ENCODE measurements at places on chromosomes 5 and 9. TPM values are rescaled to one million over a fixed set of nuclear protein-coding genes. Genes with fewer than 3 reads are reported as not detected.
A peak's percentile ranks its signal among the peaks of the same experiment; 100 is the strongest.

DNA sequence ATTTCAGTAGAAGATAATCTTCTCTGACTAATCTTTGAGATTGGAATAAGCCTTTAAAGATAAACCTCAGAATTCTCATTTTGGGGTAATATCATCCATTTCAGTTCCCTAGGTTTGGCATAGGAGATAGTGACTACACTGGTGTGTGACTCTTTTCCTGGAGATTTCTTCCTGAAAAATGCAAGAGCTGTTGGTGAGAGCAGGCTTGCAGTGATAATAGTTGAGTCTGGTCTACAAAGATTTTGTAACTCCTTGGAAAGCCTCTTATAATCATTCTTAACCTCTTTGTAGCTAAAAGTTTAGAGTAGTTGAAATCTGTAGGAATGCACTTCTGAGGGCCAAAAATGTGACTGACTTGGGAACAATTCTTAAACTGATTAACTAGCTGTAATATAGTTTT lies 23.4 kb downstream of the RANBP17 start:
- no peaks in the 10 kb centered on the region for H3K4me1 ChIP-seq
- no peaks in the 10 kb centered on the region for H3K36me3 ChIP-seq
- DNase-seq: no peak
- H3K27me3 ChIP-seq: peaks cover 2% of the 10 kb centered on the region
- no peak overlapping the region for H3K27ac ChIP-seq

DNA sequence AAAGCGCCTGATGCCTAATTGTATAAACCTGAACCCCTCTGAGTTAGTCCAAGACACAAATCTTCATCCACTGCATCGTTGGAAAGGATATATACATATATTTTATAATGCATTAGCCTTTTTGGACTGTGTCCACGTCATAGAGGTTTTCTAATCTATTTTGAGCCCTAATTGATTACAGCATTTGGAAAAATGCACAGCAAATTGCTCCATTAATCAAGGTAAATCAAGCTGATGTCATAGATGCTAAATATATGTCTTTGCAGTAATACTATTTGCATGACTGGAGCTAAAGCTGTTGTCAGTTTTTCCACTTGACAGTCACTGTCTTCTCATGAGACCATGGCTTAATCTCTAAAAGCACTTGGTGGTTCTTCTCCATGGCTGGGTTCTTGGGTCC lies 483.5 kb upstream of the TNC start:
- no peak overlapping the region for H3K27ac ChIP-seq
- no peaks in the 10 kb centered on the region for H3K4me1 ChIP-seq
- no peaks in the 10 kb centered on the region for H3K36me3 ChIP-seq
- H3K4me3 ChIP-seq: no peak overlapping the region
- DNase-seq: no peak

- H3K4me3 ChIP-seq: no peak overlapping the region
- DNase-seq: no peak
- H3K36me3 ChIP-seq: no peaks in the 10 kb centered on the region
- H3K27ac ChIP-seq: no peak overlapping the region
- no peaks in the 10 kb centered on the region for H3K4me1 ChIP-seq
These were observed 84.5 kb upstream of the CER1 start for GRCh38 chr9:14806941-14807520.

DNA sequence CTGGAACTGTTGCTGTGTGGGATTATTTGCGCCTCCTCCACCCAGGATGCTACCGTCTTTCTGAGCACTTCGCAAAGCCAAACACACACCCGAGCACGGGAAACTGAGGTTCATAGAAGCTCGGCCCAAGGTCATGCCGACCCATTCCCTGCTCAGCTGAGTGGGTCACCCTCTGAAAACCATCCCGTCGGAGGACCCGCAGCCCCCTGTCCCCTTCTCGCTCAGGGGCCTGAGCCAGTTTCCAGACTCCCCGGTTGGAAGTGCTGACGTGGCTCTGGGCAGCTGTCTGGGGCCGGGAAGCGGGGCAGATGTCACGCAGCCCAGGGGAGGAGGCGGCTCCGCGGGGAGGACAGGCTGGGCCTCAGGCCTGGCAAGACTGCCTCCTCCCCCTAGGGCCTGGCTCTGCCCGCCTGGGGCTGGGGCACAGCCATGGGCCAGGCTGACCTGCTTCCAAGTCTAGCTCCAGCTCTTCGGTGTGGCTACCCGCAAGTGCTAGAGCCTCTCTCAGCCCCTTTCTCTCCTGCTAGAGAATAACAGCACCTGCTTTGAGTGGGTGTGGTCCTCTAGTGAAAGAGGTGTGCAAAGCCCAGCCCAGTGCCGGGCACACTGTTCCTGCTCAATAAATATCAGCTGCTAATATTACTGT lies 9.9 kb upstream of the CXXC5 start:
- H3K4me3 ChIP-seq: no peak overlapping the region
- H3K27ac ChIP-seq: peak overlapping the region; percentile 80
- DNase-seq: no peak
- H3K36me3 ChIP-seq: peaks cover 9% of the 10 kb centered on the region
- H3K27me3 ChIP-seq: no peaks in the 10 kb centered on the region

DNA sequence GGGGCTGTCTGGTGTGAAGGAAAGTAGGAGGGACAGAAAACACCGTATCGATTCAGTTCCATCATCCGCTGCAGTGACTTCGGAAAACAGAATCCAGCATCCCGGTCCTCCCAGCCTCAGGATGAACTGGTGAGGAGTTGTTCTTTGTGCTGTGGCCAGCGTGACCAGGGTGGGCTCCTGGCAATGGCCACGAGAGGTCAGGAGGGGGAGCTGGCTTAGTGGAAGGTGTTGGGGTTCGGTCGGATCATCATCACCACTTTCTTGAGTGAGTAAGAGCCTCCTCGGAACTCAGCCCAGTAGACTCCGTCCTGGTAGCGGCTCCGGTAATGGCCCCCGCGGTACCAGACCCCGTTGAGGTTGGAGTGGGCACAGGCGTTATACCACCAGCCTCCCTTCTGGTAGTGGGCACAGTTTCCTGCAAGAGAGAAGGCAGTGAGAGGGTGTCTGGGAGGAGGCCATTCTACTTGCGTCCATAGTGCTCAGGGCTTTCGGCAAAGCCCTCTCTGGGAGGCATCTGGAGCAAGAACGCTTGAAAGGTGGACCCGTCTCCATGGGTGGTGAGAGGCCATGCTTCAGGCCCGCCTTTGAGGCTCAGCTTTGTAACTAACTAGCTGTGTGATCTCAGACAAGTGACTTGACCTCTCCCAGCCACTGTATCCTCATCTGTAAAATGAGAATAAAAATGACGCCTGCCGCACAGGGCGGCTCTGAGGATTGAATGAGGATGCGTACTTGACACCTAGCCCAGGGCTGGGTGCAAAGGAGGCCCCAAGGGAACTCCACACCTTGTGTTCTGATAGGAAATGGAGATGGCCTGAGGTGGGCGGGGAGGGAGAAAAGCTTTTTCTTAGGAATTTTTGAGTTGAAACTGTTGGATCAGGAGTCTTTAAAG lies 33.5 kb downstream of the ANGPTL2 start:
- H3K36me3 ChIP-seq: no peaks in the 10 kb centered on the region
- DNase-seq: no peak
- peaks cover 14% of the 10 kb centered on the region for H3K4me1 ChIP-seq
- no peak overlapping the region for H3K27ac ChIP-seq

DNA sequence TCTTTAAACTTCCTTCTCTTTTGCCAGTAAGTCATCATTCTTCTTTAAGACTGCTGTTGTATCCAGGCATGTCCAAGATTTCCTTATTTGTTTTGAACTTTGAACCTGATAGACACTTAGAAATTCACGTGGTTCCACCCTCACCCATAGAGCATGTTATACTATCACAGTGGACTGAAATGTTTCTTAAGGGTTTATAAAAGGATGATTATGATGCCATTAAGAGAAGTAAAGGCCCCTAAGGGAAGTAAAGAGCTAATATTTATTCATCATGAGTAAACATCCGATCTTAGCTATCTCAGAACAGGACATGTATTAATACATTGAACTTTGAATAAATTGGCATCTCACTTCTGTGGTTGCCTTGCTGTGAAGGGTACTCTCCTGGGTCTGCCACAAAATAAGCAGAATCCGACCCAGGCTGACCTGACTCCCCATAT lies 49.8 kb downstream of the PRKACG start:
- H3K4me3 ChIP-seq: no peak overlapping the region
- DNase-seq: no peak
- H3K27me3 ChIP-seq: peaks cover 7% of the 10 kb centered on the region
- H3K4me1 ChIP-seq: peaks cover 3% of the 10 kb centered on the region

DNA sequence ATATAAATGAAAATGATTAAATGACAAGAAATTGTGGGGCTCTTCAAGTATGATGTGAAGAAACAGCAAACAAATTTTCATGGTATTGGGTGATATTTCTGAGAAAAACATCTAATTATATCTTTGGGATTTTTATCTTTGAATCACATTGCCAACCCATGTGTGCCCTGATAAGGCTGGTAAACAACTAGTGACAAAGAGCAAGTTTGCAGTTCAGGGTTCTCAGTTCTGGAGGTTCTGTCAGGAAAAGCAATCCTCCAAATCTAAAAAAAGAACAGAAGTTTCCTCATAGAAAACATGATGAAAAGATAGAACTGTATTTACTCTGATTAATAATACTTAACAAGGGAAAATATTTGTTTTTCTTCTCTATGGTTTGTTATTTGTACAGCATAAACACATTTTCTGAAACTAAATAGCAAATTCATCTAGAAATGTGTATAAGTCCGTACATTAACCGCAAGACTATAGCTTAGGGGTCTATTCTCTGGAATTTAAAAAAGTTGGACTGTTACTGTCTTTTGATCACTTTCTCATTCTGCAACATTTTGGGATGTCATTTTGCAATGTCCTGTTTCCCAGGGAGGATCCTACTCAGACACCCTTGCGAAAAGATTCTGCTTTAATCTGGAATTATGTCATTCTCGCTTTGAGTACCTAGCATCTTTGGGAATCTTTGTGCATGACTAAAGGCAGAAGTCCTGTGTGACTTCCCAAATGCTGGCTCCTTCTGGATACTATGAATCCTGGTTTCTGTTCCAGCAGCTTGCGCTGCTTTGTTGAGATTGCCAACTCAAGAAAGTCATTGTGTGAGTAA lies 308.5 kb downstream of the ADGRV1 start:
- peaks cover 22% of the 10 kb centered on the region for H3K27me3 ChIP-seq
- H3K27ac ChIP-seq: no peak overlapping the region
- H3K4me1 ChIP-seq: peaks cover 4% of the 10 kb centered on the region
- H3K4me3 ChIP-seq: no peak overlapping the region
- H3K36me3 ChIP-seq: no peaks in the 10 kb centered on the region

DNA sequence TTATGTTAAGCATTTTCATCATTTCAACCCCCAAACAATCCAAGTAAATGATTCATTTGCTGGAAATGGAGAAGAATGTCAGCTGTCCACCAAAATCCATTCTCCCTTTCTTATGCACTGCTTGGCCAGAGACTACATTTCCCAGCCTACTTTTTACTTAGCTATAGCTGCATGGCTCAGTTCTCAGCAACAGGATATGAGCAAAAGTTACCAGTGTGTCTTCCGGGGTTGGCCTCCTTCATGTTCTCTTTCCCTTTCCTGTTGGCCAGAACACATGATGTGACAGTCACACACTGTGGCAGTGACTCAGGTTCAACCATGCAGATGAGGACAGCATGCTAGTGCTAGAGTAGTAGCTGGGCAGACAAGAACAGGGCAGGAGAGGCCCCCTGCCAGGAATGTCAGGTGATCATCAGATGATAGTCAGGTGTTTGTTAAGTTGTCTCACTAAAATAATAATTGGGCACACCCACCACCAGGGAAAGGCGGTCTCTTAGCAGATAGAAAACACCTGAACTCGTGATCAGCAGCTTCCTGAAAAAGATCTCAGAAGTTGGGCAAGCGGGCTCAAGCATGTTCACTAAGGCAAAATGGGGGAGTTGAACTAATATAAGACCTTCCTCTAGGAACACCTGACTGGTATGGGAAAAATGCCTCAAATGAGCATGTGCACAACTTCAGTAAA lies 12.2 kb downstream of the GPR150 start:
- H3K36me3 ChIP-seq: peaks cover 14% of the 10 kb centered on the region
- peaks cover 20% of the 10 kb centered on the region for H3K4me1 ChIP-seq
- peak; percentile 81 for DNase-seq
- no peak overlapping the region for H3K4me3 ChIP-seq

DNA sequence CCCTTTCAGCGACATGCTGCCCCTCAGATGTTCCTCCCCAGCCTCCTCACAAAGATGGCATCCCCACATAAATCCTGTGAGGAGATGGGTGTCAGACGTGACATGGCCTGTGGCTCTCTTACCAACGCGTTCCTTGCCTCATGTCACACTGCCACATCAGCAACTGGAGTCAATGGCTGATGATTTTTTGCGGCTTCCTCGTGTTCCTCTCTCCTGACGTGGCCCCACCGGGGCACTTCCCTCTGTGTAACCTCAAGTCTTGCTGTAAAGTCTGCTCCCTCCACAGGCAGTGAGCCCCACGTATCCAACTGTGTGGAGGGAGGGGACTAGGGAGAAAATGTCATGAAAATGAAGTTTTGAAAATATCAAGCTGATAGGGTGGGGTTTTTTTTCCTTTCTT lies 53.2 kb upstream of the SHISAL2B start:
- no peak overlapping the region for H3K4me3 ChIP-seq
- no peaks in the 10 kb centered on the region for H3K36me3 ChIP-seq
- no peak overlapping the region for H3K27ac ChIP-seq
- no peak for DNase-seq
- peaks cover 8% of the 10 kb centered on the region for H3K4me1 ChIP-seq

DNA sequence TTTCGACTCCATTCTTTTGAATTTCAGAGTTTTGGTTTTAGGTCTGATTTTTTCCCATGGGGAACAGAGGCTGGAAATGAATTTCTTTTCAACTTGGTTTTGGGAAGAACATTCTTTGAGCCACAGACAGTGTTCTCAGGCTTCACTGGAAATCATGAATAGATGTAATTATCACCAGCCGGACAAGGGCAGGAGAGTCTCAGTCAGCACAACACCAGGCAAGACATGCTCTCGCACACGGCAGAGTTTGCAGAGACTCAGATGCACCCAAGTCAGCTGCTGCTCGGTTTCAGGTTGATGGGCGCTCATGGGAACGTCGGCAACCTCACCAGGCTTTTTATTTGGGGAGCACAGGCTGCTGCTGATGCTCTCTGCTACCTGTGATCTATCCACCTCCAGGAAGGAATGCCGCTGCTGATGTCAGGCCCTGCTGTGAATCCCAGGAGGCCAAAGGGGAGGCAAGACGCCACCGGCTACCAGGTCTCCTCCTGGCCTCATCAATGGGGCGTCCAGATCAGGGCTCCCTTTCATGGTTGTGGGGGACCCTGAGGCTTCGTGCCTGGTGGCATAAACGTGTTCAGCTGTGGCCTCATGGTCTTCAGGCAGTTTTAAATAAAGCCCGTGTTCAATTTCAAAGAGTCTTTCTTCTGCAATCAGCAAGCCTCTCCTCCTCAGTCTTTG lies 332.3 kb upstream of the IRX4 start:
- no peaks in the 10 kb centered on the region for H3K36me3 ChIP-seq
- DNase-seq: no peak
- no peak overlapping the region for H3K27ac ChIP-seq
- no peaks in the 10 kb centered on the region for H3K27me3 ChIP-seq
- H3K4me1 ChIP-seq: no peaks in the 10 kb centered on the region
- no peak overlapping the region for H3K4me3 ChIP-seq

The TERT gene
- total RNA-seq: 5.6 TPM

The AMACR gene
- total RNA-seq: 4.8 TPM

The PCDHGA4 gene
- not detected for total RNA-seq

The ELP1 gene
- total RNA-seq: 41.0 TPM

The KLHL9 gene
- total RNA-seq: 21.8 TPM
